Adrenal gland (tissue), 19 donors: ENCODE measurements at places on chromosomes 13 and 19. TPM values are rescaled to one million over a fixed set of nuclear protein-coding genes. Genes with fewer than 3 reads are reported as not detected.

DNA sequence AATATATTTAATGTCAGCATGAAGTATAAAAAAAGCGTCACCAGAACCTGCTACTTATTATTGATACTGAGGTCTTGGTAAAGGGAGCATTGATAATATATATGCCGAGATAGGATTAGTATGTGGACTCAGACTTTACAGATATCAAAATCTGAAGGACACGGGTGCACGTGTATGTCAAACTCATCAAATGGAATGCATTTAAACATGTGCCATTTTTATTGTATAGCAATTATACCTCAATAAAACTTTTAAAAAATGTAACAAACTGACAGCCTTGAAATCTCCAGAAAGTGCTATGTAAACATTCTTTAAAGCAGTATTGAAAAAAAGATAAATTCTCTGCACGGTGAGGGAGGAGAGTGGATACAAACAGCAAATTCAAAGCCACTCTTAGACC is 157.9 kb downstream of the RNF17 start:
- no peaks in the 10 kb centered on the region for H3K27me3 ChIP-seq
- H3K27ac ChIP-seq = no peak overlapping the region
- H3K4me1 ChIP-seq = peaks cover 4% of the 10 kb centered on the region
- no peaks in the 10 kb centered on the region for H3K36me3 ChIP-seq
- peak overlapping the region; percentile 68 for H3K4me3 ChIP-seq

Gene PLIN3
- 115 TPM for total RNA-seq

Gene PRTN3
- not detected for total RNA-seq

GRCh38 chr13:23325191-23325590 is 108.3 kb downstream of the SACS start:
- H3K36me3 ChIP-seq = no peaks in the 10 kb centered on the region
- H3K27ac ChIP-seq = no peak overlapping the region
- H3K4me1 ChIP-seq = no peaks in the 10 kb centered on the region
- no peaks in the 10 kb centered on the region for H3K27me3 ChIP-seq
